A549 treated with ZK216348 at 1 μM for 4 hours (cell line): ENCODE measurements at places on chromosomes 3 and 15. TPM values are rescaled to one million over a fixed set of nuclear protein-coding genes. Genes with fewer than 3 reads are reported as not detected.

Gene TF
- 0.60 to 2.0 TPM (median 1.0 TPM) in 5 replicates for total RNA-seq

Gene HCLS1
- 0.11 to 0.19 TPM (median 0.18 TPM) in 3 of 5 replicates, not detected in the others for total RNA-seq

Gene IL5RA
- total RNA-seq = not detected in 5 replicates

Gene SLC24A5
- total RNA-seq = not detected in 5 replicates

Gene CYP8B1
- not detected in 5 replicates for total RNA-seq

Gene CAV3
- not detected in 5 replicates for total RNA-seq

Gene ADIPOQ
- total RNA-seq = not detected in 5 replicates

Gene ATP13A3
- total RNA-seq = 14.5 to 41.2 TPM (median 33.6 TPM) in 5 replicates

Gene SEMA5B
- 0.06 to 0.41 TPM (median 0.19 TPM) in 5 replicates for total RNA-seq

Gene ANKRD34C
- not detected in 5 replicates for total RNA-seq

Gene NR1I2
- not detected in 5 replicates for total RNA-seq

Gene THAP10
- 3.2 to 7.1 TPM (median 5.8 TPM) in 5 replicates for total RNA-seq

Gene TMCO5A
- not detected in 5 replicates for total RNA-seq

Gene ZNF502
- 1.6 to 2.5 TPM (median 2.1 TPM) in 5 replicates for total RNA-seq

Gene SAMMSON
- total RNA-seq = not detected in 5 replicates

Gene POLR2H
- 69.5 to 82.7 TPM (median 77.4 TPM) in 5 replicates for total RNA-seq

Gene THSD4
- 19.2 to 33.5 TPM (median 25.7 TPM) in 5 replicates for total RNA-seq

Gene TOP2B
- 57.6 to 96.4 TPM (median 62.1 TPM) in 5 replicates for total RNA-seq

Gene LRRC31
- total RNA-seq = not detected in 5 replicates

Gene TLR9
- 0.18 TPM in 1 of 5 replicates, not detected in the others for total RNA-seq

Gene LMAN1L
- not detected in 5 replicates for total RNA-seq

Gene SEMA3B
- 4.7 to 9.6 TPM (median 7.3 TPM) in 5 replicates for total RNA-seq

Gene SEMA3F
- total RNA-seq = 8.6 to 16.4 TPM (median 14.0 TPM) in 5 replicates

Gene WDR93
- total RNA-seq = 0.09 to 0.64 TPM (median 0.18 TPM) in 5 replicates
